Stimulated activated CD4-positive, alpha-beta T cell treated with anti-CD3 and anti-CD28 coated beads, Interleukin-2, amount 100 ng/mL, for 24 hours (primary cell): ENCODE measurements at places on chromosomes 5 and 9.

- no peak for DNase-seq
Measured at GRCh38 chr9:132996526-132996925, 18.0 kb downstream of the GFI1B start.

GRCh38 chr5:159961176-159962160 lies 45.2 kb downstream of the ADRA1B start:
- DNase-seq, result no peak

GRCh38 chr9:36971935-36972488 lies 62.1 kb downstream of the PAX5 start:
- DNase-seq, result no peak

DNA sequence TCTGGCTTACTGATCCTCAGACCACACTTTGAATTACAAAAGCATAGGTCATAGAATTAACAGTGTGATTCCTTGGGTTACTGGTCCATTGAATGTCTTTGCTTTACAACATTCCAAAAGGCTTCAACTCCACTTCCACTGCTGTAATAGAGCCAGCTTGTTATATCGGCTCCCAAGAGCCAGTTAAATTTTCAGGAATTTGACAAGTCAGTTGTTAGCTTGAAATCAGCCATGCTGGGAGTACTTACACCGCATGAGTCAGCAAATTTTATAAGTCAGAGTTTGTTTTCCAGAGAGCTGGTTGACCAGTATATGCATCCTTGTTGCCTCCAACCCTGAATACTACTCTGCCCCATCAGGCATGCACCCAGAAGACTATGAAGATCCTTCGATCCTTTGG lies 73.1 kb downstream of the FOXB2 start:
- DNase-seq, result no peak

DNA sequence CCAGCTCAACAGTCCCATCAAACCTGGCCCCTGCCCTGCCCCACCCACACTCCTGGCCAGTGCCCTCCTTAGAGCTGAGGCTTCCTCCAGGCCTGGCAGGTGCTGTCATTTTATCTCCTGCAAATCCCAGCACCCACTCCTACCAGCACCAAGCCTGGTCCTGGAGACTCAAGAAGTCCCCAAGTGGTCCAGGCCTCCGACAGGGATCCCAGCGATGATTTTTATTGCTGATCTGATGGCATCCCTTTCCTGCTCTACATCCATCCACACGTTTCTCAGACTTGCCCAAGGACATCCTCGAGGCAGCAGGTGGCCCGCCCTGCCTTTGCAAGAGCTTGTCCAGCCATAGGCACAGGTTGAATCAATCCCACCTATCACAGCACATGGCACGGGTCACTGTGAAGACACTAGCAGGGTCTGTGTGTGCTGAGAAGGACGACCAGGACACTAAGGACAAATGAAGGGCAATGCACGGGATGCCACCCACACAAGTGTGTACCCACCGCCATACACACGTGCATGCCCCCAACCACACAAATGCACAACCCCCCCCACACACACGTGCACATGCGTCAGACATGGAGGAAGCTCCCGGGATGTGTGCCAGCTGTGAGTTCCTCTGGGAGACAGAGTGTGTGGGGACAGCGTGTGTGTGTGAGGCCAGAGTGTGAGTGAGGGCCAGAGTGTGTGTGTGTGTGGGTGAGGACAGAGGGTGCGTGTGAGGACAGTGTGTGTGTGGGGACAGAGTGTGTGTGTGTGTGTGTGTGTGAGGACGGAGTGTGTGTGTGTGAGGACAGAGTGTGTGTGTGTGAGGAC lies 62.4 kb upstream of the UBAC1 start:
- no peak for DNase-seq

GRCh38 chr5:81140441-81140840 lies 92.7 kb upstream of the CKMT2 start:
- no peak for DNase-seq

- DNase-seq, result no peak
Measured at GRCh38 chr5:148457183-148457620, 73.4 kb downstream of the FBXO38 start.

GRCh38 chr5:179166171-179166885 lies 106.2 kb downstream of the ZNF354C start:
- no peak for DNase-seq

GRCh38 chr9:74348777-74349176 lies 148.4 kb upstream of the RORB start:
- DNase-seq, result no peak

GRCh38 chr9:81314490-81314889 lies 374.9 kb downstream of the TLE1 start:
- no peak for DNase-seq

DNA sequence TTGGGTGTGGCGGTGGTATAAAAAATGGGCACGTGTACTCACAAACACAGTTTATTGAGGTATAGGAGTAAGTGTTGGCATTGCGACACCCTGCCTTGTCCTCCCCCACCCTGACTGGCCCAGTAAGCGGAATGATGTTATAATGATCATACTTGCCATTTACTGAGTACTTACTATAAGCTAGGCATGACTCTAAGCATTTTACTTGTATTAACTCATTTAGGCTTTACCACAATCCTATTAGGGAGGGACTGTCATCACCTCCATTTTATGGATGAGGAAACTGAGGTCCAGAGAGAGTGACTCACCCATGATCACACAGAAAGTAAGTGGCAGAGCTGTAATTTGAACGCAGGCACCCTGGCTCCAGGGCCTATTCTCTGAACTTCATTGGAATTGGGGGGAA lies 2.3 kb downstream of the SMIM3 start:
- no peak for DNase-seq

- no peak for DNase-seq
Measured at GRCh38 chr9:86801246-86801645, 146.1 kb downstream of the GAS1 start.

- DNase-seq, result no peak
Measured at GRCh38 chr5:102223542-102224477, 72.3 kb downstream of the SLCO4C1 start.

DNA sequence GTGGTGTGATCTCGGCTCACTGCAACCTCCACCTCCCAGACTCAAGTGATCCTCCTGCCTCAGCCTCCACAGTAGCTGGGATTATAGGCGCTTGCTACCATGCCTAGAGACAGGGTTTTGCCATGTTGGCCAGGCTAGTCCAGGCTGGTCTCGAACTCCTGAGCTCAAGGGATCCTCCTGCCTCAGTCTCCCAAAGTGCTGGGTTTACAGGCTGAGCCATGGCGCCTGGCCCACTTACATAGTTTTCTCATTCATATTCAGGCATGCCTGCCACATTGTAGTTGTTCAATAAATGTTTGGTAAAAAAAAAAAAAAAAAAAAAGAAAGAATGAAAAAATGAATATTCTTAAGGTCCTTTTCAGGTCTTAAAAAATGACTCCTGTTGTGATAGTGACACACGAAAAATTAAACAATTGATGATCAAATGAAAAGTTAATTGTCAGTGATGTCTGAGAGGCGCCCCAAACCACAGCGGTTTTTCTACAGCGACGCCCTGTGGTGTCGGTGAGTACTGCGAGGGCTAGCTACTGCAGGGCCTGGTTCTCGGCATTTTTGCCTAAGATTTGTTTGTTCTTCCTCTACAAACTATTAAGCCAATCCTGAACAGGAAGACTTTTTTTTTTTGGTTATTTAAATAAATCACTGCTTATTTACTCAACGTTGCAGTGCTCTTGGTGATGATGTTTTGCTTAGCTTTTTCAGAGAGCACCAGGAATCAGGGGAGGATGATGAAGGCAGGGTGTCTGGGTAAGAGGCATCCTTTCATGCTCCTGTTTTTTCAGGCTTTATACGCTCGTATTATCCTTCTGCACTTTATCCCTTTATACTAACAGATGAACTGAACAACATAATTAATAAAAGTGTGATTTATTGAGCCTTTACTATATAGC lies 67.0 kb upstream of the DPYSL3 start:
- DNase-seq, result peak; percentile 53

- no peak for DNase-seq
Measured at GRCh38 chr9:13970018-13970417, 343.9 kb downstream of the NFIB start.

GRCh38 chr9:38234479-38235170 lies 157.9 kb upstream of the ALDH1B1 start:
- DNase-seq, result no peak

- DNase-seq, result no peak
Measured at GRCh38 chr5:115661101-115661500, 35.3 kb upstream of the TMED7 start.

- peak; percentile 46 for DNase-seq
Measured at GRCh38 chr5:83927140-83927733, 206.6 kb upstream of the HAPLN1 start.

- DNase-seq, result no peak
Measured at GRCh38 chr9:122128969-122129343, 30.6 kb downstream of the NDUFA8 start.

DNA sequence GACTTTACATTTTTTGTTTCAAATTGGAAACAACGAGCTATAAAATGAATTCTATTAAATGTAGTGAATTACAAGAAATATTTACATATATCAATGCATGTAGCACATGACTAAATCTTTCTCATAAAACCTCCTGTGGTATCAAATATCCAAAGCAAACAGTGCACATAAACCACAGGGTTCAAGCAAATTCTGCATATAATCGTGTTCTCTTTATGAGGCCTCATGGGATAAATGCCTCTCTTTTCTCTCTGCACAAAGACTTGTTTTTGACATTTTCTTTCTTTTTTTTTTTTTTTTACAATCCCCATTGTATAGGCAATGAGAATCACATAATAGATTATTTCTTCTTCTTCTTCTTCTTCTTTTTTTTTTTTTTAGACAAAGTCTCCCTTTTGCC lies 1117.2 kb upstream of the DMAC1 start:
- DNase-seq, result no peak

GRCh38 chr5:5421961-5422818 lies at the start of gene ICE1:
TSS of gene ICE1 (plus strand) at chr5:5422677. CDS start at chr5:5422916, 239 bp downstream.
- DNase-seq, result peak; percentile 88

GRCh38 chr5:115584501-115584900 lies 17.8 kb downstream of the TICAM2 start:
- no peak for DNase-seq

GRCh38 chr5:41840251-41840650 lies 30.0 kb downstream of the OXCT1 start:
- no peak for DNase-seq

DNA sequence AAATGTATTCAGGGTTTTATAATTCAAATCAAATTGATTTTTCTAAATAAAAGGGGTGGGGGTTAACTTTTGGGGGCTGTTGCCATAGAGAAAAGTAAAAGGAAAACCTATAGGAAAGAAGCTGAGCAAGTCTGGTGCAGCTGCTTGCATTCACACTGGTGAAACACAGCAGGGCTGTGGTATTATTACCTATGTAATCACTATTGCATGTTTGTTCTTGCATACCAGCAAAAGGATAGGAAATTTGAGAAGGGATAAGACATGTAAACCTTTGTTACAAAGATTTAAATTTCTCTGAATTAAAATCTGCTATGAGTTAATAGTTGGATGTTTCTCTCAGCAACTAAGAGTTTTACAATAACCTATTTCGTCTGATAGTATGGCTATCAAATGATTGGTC lies 346.7 kb downstream of the EFNA5 start:
- DNase-seq, result no peak

- no peak for DNase-seq
Measured at GRCh38 chr5:2724031-2724581, 27.4 kb downstream of the IRX2 start.

DNA sequence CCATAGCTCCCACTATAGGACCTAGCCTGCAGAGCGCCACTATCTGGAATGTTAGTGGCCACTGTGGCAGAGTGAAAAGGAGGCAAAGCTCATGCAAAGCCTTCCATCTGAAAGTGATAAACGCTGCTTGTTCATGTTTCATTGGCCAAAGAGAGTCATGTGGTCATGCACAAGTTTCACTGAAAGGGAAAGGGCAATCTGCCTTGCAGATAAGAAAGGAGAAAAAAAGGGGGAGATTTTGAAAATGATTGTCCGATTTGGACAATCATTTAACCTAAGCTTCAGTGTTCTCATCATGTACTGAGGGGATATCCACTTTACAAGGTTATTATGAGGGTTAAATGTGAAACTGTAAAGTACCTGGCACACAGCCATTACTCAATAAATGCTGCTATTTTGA lies 9.0 kb upstream of the MOB3B start:
- no peak for DNase-seq

- no peak for DNase-seq
Measured at GRCh38 chr5:14186059-14186830, 43.1 kb downstream of the TRIO start.

DNA sequence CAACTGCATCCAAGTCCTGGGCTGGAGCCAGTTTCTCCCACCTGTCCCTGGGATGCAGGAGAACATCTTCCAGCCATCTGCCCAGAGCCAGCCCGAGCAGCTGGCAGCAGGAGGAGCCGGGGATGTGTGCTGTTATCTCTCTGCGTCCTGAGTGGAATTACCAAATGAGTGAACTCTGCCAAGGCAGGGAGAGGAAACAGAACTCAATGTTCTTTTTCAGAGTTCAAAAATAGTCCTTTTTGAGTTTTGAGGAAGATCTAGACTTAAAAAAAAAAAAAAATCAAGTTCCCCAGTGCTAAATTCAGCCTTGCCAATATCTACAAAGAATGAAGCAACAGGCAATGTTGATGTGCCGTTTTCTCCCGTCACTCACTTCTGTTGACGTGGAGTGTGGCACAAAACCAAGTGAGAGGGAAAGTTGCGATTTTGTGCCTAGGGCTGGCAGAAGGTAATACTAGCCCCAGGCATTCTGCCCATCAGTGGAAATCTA lies 56.2 kb downstream of the TMOD1 start:
- no peak for DNase-seq

GRCh38 chr5:122319897-122320296 lies 7.9 kb downstream of the SNCAIP start:
- DNase-seq, result no peak

DNA sequence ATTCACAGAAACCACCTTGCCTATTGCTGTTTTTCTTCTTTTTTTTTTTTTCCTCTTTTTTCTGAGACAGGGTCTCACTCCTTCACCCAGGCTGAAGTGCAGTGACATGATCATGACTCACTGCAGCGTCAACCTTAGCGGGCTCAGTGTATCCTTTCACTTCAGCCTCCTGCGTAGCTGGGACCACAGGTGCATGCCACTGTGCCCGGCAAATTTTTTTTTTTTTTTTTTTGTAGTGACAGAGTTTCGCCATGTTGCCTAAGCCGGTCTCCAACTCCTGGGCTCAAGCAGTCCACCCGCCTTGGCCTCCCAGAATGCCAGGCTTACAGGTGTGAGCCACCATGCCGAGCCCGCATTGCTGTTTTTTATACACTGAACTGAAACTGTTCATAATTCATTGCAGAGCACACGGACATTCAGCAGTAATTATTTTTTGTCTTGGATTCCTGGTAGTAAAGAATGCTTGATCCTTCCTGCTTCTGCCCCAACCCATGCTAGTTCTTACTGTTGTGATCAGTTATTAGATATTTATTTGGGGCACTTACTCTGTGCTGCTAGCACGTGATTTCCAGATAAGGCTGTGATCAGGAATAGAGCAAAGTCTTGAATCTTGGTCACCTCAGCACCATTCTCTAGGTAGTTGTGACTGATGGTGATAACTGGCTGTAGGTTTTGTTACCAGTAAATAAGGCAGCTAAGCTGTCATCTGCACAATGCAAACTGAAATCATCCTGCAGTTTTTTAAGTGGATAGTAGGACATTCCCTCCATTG lies 14.0 kb downstream of the MAP3K1 start:
- peak; percentile 64 for DNase-seq

GRCh38 chr5:14187660-14188059 lies 44.5 kb downstream of the TRIO start:
- DNase-seq, result no peak
